Uterus (tissue), 4 donors: ENCODE measurements at places on chromosomes 13 and 19. TPM values are rescaled to one million over a fixed set of nuclear protein-coding genes. Genes with fewer than 3 reads are reported as not detected.

Gene MYPOP
- total RNA-seq, result 4.4 TPM

Gene CACNG6
- 0.55 TPM for total RNA-seq

GRCh38 chr13:75804054-75804453, 167.9 kb downstream of the LMO7 start:
- H3K4me3 ChIP-seq, result no peak overlapping the region
- H3K27ac ChIP-seq, result no peak overlapping the region
- no peaks in the 10 kb centered on the region for H3K27me3 ChIP-seq
- no peaks in the 10 kb centered on the region for H3K4me1 ChIP-seq
- DNase-seq, result no peak

- H3K4me3 ChIP-seq, result no peak overlapping the region
- peak; percentile 28 for DNase-seq
- H3K27ac ChIP-seq, result peak overlapping the region; percentile 52
- no peaks in the 10 kb centered on the region for H3K27me3 ChIP-seq
Measured at GRCh38 chr13:76792731-76793347, 93.4 kb downstream of the KCTD12 start.

DNA sequence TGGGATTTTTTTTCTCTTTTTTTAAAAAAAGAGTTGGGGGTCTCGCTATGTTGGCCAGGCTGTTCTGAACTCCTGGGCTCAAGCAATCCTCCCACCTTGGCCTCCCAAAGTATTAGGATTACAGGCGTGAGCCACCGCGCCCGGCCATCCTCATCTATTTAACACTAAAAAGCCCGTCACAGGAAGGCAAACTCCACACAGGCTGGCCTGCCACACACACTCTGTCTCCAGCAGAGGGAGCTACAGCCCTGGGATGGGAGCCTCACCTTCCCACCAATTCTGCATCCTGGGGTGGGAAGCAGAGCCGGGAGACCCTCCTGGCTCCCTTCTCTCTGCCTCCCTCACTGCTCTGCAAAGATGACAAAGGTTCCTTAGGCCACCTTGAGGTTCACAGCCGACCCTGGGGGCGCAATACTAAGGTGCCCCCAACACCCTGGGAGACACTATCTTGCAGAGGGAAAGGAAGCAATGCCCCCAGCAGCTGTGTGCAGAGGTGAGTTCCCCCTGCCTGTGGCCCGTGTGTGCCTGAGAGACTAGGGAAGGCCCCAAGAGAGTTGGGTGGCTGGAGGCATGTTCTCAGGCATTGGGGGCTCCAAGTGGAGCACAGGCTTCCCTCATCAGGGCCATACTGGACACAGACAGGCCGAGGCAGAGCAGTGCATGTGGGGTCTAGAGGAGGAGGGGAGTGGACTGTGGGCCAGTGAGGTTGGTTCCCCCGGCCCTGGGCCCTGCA, 27.4 kb upstream of the TIMM44 start:
- DNase-seq, result no peak
- H3K27ac ChIP-seq, result no peak overlapping the region
- no peaks in the 10 kb centered on the region for H3K36me3 ChIP-seq
- H3K4me3 ChIP-seq, result no peak overlapping the region
